ENCODE measurements at places on chromosomes 5 and 9.

GRCh38 chr5:154308443-154309370, 118.2 kb downstream of the GALNT10 start:
- DNase-seq, result peak; percentile 77

DNA sequence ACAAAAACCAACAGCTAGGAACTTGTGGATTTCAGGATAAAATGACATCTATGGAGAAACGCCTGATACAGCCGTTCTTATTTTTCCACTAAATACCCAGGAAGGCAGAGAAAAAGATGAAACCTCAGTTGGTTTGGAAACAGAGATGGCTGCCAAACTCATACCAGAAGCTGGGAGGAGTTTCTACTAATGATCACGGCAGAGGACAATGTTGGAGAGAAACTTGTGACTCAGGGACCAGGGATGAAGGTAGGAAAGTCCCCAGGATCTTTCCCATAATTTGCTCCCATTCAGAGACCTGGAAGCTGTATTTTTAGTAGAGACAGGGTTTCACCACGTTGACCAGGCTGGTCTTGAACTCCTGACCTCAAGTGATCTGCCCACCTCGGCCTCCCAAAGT, 187.1 kb upstream of the IER5L start:
- no peak for DNase-seq

- DNase-seq, result no peak
Observed at GRCh38 chr5:155367841-155368240, 354.3 kb downstream of the KIF4B start.

DNA sequence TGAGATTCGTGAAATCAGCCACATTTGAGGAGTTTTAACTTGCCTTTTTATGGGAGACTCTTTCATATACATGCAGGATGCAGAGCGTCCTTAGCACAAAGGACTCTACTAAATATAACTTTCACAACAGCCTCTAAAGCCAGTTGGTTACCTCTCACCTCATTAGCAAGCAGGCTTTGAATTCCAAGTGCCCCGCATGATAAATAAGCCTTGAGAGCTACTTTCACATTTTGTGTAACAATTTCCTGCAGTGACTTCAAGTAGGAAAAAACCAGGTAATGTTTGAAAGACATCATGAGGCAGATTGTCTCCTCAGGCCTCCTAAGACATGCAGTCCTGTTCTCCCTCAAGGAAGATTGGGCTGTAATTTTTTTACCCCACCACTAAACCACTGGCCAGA, 50.5 kb downstream of the RALGPS1 start:
- DNase-seq, result no peak

DNA sequence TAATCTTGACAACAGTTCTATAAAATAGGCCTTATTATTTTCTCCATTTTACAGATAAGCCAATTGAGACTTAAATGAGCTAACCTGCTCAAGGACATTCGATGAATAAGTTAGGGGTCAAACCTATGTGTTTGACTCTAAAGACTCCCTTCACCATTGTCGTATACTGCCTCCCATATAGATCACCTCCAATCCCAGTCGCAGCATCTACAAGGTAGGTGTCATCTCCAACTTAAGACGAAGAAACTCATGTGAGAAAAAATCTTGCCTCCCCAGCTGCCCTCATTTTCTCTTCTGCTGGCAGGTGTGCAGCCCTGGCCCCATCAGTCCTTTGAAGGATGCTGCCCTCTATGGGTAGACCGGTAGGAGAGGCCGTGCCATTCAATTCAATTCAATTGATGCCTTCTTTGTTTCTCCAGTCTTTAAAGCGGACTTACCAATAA, 75.2 kb upstream of the SMARCA2 start:
- DNase-seq, result no peak

- no peak for DNase-seq
Observed at GRCh38 chr5:67425514-67425913, 228.9 kb upstream of the CD180 start.

GRCh38 chr5:13625616-13626198, 318.8 kb downstream of the DNAH5 start:
- no peak for DNase-seq

All from GM03348 (cell line).